Posterior cingulate gyrus (tissue), 11 donors: ENCODE measurements at places on chromosomes 5 and 9.

GRCh38 chr5:6117212-6117611, 261.1 kb downstream of the MED10 start:
- DNase-seq: no peak

GRCh38 chr9:73024601-73025034, 71.8 kb upstream of the ALDH1A1 start:
- no peak for DNase-seq

- DNase-seq: no peak
These were observed 441.5 kb upstream of the CDH9 start for GRCh38 chr5:27479859-27480258.

DNA sequence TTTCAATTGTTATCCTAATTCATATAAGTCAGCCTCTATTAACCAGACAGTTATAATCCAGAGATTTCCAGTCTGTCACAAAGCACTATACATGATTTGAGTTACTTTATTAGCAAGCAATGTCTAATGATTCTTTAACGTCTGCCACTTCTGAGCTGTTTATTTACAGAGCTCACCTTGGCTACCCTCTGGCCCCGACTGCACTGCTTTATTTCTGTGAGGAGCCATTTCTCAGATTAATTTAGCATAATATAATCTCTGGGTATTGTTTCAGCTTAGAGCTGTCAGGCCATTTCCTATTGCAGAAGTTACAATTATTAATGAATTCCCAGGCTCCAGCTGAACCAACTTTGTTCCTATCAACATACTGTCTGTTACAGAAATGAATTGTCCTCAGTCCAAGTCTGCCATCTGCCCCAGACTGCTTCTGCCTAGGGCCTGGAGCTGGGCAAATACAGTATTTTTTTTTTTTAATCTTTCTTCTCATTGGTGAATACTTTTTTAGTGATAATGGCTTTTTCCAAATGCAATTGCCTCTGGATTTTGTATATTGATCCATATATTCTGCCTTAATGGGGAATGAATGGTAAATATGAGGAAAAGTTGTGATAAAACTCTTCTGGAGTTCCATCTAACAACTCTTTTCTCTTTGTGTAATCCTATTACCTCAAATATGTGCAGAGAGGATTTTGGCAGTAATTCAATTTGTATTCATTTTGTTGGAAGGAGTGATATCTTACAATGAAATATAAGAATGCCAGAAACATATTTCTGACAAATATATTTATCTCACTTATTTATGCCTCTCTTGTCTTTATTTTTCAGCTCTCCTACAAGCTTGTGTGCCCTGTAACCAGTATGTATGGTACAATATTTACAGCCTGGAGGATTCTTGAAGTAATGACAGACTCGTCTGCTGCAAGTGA, 104.7 kb downstream of the FOCAD start:
- DNase-seq: no peak

- no peak for DNase-seq
These were observed 236.9 kb downstream of the SAXO1 start for GRCh38 chr9:18795947-18796671.

GRCh38 chr5:98975682-98976407, 47.0 kb upstream of the CHD1 start:
- no peak for DNase-seq

DNA sequence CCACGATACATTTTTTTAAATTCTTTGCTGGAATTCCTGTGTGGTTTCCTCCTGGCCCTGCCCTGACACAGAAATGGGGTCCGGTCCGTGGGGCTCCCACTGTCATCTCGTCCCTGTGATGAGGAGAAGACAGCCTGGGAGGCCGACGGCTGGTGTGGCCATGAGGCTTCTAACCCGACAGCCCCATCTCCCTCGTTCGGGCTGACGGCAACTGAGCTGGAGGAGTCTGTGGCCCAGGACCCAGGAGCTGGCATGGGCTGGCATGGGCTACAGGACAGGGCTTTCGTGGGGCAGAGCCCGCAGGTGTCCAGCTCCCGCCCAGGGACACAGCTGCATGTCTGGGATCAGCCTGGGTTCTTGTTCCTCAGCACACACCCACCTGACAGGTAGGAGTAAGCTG, 13.8 kb downstream of the LCN9 start:
- DNase-seq: no peak

DNA sequence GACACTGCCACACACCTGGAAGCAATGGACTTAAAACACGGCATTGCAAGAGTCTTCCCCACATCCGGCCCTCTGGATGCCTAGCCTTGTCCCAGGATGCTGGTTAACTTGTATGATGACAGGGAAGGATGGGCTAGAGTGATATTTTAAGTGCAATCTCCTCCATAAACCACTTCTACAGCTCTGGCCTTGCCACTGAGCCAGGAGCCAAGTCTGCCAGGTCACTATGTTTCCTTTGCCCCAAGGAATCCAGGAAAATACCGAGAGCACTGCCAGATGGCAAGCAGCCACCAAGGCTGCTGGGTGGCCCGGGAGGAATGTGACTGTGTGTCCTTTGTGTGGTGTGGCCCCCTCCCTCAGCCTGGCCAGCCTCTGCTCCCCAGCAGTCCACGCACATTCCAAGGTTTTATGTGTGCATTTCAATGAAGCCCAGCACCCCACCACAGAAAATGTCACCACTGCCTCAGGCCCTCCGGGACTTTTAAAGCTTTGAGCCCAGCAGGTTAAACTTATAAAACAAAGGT, 106.0 kb downstream of the FRMD3 start:
- peak; percentile 83 for DNase-seq

GRCh38 chr5:132010645-132010988, 841 bp downstream of the ACSL6 start:
- no peak for DNase-seq

- DNase-seq: no peak
These were observed 35.3 kb upstream of the SMIM23 start for GRCh38 chr5:171750311-171750788.

DNA sequence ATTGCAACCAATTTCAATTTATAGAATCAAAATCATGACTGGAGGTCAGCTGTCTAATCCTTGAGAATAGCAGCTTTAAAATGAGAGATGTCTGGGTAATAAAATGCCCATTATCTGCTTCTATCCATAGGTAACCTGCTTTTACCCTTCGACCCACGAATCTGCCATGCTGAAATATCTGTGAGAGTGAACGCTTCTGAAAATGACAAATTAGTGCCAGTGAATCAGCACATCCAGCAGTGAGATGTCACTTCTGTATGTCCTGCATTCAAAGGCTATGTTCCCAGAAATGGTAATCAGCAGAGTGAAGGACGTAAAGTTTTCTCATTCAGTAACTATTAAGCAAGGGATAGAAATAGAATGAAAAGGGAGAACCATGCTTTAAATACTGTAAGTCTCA, 532.4 kb upstream of the ITGA1 start:
- DNase-seq: no peak

GRCh38 chr5:84381502-84382362, 2.9 kb downstream of the EDIL3 start:
- DNase-seq: no peak

- DNase-seq: no peak
These were observed 33.1 kb downstream of the PGGT1B start for GRCh38 chr5:115229606-115230005.

- no peak for DNase-seq
These were observed 35.9 kb downstream of the SAXO1 start for GRCh38 chr9:18997151-18997550.

GRCh38 chr5:110027527-110028322, 338.0 kb downstream of the MAN2A1 start:
- DNase-seq: no peak

- DNase-seq: no peak
These were observed 82.1 kb downstream of the PIK3R1 start for GRCh38 chr5:68297656-68298055.

DNA sequence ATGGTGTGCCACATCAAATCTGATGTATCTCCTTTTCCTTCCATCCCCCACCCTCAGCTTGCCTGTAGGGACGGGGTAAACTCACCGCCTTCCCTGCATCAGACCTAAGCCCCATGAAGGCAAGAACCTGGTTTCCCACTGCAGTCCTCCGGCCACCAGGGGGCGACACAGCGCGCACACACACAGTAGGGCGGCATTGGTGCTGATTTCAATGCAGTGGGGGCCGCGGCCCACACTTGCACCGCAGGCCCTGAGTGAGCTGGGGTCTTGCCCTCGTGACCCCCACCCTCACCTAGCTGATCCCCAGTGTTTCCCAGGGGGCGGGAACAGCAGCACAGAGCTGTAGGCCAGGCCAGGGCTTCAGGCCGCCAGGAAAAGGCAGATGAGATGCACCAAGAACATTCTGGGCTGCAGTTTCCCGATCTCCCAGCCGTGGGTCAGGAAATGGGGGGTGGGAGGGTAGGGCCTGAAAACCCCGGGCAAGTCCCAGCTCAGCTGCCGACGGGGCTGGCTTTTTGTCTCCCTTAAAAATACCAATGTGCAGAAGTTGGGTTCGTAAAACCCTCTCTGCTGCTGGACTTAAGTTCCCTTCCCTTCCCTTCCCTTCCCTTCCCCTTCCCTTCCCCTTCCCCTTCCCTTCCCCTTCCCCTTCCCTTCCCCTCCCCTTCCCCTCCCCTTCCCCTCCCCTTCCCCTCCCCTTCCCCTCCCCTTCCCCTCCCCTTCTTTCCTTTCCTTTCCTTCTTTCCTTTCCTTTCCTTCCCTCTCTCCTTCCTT, 19.5 kb downstream of the FAM163B start:
- DNase-seq: no peak

GRCh38 chr9:126536131-126536530, 77.6 kb upstream of the LMX1B start:
- no peak for DNase-seq

DNA sequence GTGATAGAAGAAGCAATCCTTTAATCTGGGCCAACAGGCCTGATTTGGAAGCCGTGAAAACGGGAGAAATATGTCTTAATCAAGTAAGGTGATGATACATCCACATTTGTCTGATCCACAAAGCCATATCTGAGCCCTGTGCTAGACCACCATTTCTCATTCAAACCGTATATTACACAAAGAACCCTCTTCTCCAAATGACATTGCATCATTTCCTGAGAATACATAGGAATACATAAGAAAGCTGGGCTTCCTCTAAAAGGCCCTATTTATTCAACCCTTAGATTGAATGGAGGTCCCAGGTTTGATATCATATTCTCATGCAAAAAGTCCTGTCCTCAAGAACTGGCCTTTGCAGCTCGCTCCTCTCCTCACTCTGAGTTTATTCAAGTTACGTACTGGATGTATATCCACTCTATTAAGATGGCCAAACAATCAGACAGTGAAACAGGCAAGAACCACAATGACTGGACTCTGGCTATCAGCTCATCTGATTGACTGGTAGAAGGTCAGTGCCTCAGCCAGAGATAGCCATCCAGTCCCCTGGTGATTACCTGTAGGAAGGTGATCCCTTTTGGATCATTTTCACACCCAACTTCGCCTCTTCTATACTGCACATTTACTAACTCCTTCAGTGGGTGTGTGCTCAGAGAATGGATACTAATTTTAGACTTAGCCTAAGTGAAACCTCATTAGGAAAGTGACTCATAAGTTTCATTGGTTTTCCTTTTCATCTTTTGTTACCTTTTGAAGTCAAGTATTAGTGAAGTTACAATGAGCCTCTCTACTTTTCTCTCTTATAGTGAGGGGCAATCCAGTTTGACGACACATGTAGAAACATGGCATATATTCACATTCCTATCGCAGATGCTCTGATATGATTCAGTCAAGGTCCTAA, 167.6 kb upstream of the WWC1 start:
- DNase-seq: no peak

GRCh38 chr5:153159616-153160015, 330.9 kb upstream of the GRIA1 start:
- no peak for DNase-seq

- DNase-seq: no peak
These were observed 2.5 kb downstream of the ARHGAP26 start for GRCh38 chr5:142772446-142773293.

- no peak for DNase-seq
These were observed 14.2 kb downstream of the EEIG1 start for GRCh38 chr9:127966416-127967150.

DNA sequence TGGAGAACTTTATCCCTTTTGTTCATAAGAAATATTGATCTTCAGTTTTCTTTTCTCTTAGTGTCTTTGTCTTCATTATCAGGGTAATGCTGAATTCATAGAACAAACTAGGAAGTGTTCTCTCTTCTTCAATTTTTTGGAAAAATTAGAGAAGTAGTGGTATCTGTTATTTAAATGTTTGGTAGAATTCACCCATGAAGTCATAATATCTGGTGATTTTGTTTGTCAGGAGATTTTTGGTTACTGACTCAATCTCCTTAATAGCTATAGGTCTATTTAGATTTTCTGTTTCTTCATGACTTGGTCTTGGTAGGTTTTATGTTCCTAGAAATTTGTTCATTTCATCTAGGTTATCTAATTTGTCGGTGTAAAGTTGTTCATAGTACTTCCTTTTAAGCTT, 45.4 kb upstream of the STARD4 start:
- no peak for DNase-seq

DNA sequence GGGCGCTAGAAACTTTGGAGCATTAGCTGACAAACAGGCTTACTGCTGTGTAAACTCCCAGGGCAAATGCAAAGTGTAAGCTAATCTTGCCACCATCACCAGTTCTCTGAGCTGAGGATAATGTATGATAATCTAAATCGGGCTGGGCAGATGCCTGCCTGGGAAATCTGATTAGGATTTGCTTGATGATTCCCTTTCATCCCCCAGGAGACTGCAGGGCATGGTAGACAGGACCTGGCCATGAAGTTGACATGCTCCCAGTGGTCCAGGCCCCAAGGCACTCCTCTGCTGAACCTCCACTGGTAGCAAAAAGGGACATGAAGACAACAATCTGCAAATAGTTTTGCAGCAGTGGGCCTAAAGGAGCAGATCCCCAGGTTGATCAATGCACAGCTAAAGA, 317.5 kb downstream of the SPOCK1 start:
- no peak for DNase-seq

GRCh38 chr9:109411798-109412352, 86.2 kb downstream of the PTPN3 start:
- no peak for DNase-seq

- no peak for DNase-seq
These were observed 1250.8 kb upstream of the CDH18 start for GRCh38 chr5:21238786-21239185.
